ENCODE measurements at places on chromosomes 7 and 10.

- DNase-seq = no peak
These were observed 278.9 kb downstream of the ZWINT start for GRCh38 chr10:56082169-56082568.

DNA sequence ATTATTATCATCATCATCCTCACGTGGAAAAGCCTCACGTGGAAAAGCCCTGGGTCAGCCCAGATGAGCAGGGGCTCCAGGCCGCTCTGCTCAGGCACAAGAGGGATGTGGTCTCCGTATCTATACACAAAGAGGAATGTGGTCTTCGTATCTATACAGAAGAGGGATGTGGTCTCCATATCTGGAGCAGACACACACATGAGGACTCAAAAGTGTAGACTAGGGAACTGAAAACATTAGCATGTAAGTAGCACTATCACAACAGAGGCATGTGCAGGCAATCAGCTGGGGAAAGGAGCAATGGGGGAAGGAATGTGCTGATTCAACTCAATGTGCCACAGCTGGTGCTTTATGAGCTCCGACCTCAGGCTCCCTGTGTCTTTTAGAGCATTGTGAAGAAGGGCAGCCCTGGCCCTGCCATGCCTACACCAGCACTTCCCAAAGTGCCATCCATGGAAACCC, 86.5 kb downstream of the PLXNA4 start:
- DNase-seq = no peak

DNA sequence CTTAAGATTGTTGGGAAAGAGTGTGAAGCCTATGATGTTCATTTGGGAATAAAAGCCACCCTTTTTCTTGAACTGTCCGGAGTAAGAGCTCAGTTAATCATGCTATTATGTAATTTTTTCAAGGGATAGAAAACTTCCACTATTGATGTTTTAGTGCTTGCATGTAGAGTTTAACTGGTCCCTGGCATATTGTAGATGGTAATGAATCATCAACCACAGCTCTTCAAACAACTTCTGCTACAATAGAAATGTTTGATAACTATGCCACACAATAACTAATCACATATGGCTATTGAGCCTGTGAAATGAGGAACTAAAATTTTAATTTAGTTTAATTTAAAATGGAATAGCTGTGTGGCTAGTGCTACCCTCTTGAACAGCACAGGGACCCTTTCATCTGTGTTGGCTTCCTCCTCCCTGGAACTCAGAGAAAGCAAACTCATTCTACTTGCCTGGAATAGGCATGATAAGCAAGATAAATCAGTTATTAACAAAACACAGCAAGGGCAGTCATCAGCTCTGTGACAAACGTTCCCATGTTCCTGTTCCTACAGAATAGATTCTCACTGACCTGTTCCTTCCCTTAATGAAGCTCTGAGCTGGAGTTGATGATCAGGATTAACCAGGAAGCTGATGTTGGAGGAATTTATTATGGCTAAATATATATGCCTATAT, 4.9 kb upstream of the SRI start:
- no peak for DNase-seq

GRCh38 chr7:101764221-101764620, 53.2 kb upstream of the CUX1 start:
- no peak for DNase-seq

DNA sequence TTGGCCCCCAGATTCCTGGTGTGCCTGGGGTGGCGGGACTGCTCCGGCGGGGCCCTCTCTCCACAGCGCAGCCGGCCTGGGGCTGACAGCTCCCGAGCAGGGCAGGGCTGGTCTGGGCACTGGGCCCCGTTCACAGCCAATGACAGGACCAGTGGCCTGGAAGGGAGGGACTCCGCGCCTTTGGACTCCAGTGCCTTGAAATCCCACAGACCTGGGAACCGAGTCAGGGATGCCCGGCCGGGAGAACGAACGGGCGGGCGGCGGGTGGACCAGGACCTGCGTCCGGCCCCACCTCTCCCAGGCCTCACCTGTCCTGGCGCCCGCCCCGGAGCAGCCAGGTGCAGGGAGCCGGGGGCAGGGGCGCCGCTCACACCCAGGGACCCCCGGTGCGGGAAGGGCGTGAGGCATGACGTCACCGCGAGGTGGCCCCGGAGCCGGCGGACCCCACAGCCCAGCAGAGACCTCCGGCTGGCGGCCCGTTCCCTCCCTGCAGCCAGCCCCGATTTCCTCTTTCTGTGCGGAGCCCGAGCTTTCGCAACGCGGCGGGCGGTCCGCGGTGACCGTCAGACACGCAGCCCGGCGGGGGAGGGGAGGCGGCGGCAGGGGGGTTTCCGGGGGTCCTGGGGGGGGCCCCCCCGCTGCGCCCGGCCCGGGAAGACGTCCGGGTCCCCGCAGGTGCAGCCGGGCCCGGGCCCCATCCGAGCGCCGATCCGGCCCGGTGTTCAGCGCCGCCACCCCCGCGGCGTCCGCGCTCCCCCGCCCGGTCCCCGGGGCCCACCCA, 743 bp downstream of the ADAP1 start:
- no peak for DNase-seq

DNA sequence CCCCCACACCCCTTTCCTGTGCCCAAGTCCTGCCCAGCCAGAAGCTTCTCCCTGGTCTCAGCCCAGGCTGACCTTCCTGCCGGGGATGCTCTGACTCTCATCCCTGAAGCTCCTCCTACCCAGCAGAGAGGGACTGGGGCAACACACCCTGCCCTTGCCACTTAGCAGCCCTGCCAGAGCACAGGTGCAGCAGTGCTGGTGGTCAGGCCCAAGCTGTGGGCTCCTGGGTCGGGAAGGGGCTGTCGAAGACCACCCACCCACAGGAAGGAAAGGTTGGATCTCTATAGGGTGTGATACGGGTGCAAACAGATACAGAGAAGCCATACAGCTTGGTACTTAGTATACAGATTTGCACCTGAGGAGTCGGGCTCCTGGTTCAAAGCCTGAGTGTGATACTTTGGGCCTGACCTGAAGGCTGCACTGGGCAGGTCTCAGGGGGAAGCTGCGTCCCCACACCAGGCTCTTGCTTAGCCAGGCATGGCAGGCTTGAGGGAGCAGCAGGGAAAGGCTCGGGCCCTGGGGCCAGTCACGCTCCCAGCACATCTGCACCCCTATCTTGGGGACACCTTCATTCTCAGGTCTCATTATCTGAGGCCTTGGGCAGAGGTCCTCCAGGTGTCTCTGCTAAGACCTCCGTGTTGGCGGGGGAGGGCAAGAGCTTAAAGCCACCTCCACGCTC, 47.3 kb downstream of the TCERG1L start:
- no peak for DNase-seq

DNA sequence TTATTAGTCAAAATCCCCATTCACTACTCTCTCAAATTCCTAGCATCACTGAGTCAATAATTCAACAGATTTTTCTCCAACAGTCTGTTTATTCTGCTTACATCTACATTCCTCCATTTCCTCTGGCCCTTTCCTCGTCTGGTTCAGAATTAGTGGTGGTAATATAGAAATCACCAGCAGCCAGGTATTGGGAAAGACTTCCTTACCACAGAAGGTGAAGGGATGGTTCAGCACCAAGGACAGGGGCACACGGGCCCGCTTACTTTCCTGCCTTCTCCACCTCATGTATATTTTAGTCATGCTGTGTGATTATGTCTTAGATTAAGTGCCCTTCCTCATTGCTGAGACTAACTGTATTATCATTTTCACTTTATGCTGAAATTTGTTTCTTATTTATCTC, 70.4 kb upstream of the APBB1IP start:
- DNase-seq = no peak

- no peak for DNase-seq
These were observed 473.8 kb downstream of the KIF20B start for GRCh38 chr10:90175161-90175681.

DNA sequence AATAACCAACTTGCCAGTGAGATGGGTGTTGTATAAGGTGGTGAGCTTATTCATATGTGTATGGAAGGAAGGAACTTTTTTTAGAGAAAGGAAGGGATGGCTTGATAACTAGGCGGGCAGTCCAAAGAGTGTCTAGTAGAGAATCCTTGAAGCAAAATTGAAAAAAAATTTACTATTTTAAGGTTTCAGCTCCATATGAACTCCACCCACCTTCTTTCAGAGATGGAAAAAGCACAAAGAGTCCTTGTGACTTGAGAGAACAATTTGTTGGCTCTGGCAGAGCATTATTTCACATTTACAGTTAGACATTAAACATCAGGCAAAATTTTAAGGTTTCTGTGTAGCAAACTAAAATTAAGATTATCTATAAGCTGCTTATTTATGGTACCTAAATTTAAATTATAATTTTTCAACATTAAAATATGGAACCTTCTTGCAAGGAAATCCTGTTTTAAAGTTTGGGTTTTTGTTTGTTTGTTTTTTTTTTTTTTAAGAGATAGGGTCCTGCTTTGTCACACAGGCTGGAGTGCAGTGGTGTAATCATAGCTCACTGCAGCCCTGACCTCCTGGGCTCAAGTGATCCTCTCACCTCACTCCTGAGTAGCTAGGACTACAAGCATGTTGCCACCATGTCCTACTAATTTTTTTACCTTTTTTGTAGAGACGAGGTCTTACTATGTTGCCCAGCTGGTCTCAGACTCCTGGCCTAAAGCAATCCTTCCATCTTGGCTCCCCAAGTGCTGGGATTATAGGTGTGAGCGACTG, 12.2 kb downstream of the PTPN12 start:
- DNase-seq = no peak

DNA sequence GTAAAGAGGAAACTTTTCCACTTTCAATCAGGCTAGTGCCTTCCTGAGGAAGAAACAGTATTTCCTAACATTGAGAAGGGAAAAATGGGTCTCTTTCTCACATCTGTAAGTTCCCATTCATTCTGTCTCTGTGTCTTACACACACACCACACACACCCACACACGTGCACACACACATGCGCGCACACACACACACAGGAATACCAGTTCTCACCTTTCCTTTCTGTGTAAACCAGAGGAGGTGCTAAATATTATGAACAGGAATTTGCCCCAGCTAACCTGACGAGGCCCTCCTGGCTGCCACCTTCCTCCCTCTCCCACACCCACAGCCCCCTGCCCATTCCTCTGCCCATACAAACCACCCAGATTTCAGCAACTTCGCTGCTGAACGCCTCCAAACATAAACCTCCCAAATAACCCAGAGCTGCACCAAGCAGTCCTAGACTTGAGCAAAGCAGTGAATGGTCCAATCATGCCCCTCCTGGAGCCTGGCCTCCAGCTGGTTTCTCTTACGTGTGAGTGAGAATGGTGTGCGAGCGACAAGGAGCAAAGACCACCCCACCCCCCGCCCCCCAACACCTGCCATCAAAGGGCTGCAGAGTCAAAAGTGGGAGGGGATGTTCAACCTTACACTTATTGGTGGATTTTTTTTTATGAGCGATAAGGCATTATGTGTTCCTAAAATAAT, 190.5 kb downstream of the HECW1 start:
- no peak for DNase-seq

GRCh38 chr10:96642530-96642929, 55.7 kb upstream of the TM9SF3 start:
- DNase-seq = no peak

- DNase-seq = no peak
These were observed 534.8 kb downstream of the TCERG1L start for GRCh38 chr10:130776724-130777123.

GRCh38 chr7:28474282-28474638, 61.9 kb downstream of the CREB5 start:
- DNase-seq = no peak

DNA sequence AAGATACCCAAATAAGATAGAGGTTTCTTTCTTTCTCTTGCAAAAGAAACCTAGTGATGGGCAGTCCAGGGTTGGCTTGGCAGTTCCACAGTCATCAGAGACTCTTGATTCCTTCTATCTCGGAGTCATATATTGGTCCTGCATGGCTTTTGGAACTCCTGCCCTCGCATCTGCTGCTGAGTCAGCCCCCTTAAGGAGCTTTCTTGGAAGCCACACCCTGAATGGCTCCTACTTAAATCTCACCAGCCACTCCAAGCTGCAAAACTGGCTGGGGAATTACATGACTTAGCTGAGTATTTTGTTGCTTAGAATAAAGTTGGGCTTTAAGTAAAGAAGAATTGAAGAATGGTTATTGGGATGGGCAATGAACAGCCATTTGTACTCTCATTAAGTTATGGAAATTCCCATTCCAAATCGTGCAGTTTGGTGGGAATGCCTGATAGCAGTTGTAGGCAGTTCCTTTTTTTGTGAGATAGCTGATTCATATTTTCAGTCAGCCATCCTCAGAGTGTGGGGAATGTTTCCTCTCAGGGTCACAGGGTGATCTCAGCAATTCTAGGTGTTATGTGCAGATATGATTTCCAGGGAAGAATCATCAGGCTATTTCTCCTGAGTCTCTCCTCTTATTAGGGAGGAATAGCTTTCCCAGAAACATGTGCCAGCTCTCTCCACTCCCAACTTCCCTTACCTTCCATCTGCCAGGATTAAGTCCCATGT, 209.9 kb downstream of the BBS9 start:
- no peak for DNase-seq

GRCh38 chr10:91159254-91159783, 61.1 kb upstream of the PCGF5 start:
- DNase-seq = no peak

- DNase-seq = peak; percentile 28
These were observed 1.5 kb upstream of the GRIFIN start for GRCh38 chr7:2477447-2478398.

- DNase-seq = no peak
These were observed 10.0 kb downstream of the CYP3A5 start for GRCh38 chr7:99669782-99670181.

DNA sequence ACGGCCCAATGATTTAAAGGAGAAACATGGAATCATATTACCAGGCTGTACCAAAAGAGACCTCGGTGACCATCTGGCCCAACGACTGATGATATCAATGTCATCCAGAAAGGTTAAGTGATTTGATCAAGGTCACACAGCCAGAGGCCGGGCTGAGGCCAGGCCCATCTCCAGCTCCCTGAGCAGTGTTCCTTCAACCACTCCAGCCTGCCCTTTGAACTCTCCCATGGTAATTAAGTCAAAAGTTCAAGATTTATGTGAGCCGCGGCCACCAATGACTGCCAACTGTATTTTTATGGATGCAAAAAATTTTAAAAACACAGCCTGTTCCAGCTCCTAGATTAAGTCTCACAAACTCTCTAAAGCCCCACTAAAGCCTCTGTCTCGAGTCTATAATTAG, 41.8 kb downstream of the FGFR2 start:
- DNase-seq = no peak

DNA sequence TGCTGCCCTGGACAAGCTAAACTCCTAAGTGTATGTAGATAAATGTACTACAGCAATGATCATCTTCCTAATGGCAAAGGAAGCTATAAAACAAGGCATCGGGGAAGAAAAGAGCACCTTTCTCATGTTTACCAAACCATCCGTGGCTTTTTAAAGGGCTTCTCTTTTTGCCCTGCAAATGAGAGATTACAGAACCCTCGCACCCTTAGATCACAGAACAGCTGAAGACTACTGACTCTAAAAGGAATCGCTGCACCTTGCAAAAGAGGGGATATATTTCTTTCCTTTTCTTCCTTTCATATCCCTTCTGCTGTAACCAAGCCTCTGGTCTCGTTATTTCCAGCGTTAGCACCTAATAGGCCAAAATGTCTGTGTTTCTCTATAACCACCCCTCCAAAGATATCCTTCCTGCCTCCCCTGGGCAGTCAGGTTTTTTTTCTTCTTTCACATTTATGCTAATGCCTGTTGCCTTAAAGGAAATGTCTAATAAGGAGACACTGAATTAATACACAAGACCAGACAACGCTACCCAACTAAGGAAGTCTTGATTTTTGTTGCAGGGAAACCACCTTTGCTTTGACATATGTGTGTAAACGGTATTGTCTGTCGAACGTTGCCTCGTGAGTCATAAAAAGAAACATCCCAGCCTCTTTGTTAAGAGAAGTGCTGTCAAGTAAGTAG, 10.5 kb downstream of the ST8SIA6 start:
- DNase-seq = no peak

- DNase-seq = no peak
These were observed 5.3 kb downstream of the CAMK2B start for GRCh38 chr7:44320141-44320540.
